ENCODE measurements at places on chromosomes 13 and 19. TPM values are rescaled to one million over a fixed set of nuclear protein-coding genes. Genes with fewer than 3 reads are reported as not detected.

- no peak for DNase-seq
These were observed 34.5 kb upstream of the GAS6 start for GRCh38 chr13:113898391-113898790.

- DNase-seq, result no peak
These were observed 1.3 kb downstream of the RAB3D start for GRCh38 chr19:11338121-11338520.

GRCh38 chr19:56681702-56682101 lies 10.1 kb upstream of the ZNF835 start:
- no peak for DNase-seq

Gene WDR88
- 0.31 TPM for total RNA-seq

Gene HIF3A
- total RNA-seq, result not detected

- no peak for DNase-seq
These were observed 4.5 kb downstream of the MAMSTR start for GRCh38 chr19:48714759-48715675.

GRCh38 chr13:113766035-113766800 lies 7.2 kb downstream of the TMEM255B start:
- no peak for DNase-seq

Gene IGFL2
- not detected for total RNA-seq

DNA sequence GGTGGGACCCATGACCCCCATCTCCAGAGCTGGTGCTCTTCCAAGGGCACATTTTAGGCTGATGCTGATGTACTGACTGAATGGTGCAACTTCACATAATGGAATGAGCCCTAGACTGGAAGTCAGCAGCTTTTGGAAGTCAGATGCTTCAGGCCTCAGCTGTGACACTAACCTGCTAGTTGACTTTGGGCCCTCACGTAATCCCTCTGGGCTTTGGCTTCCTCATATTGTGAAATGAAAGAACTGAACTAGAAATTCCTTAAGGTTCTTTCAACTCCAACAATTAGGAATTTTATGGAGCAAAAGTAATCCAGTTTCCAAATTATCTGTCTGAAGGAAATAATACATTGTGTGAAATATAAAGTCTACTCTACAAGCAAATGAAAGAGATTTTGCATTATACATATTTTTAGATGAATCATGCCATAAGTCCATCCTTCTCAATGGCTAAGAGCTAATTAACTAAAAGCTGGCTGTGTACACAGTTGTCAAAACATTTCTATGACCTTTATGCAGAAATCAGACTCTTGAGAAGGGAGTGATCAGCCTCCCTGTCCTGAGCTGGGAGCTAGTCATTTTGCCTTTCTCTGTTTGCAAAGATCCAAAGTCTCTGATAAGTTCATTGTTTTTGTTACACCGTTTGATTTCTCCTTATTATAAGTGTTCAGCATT lies 204.2 kb downstream of the DCLK1 start:
- DNase-seq, result no peak

Gene NLRP8
- not detected for total RNA-seq

Gene MADCAM1
- total RNA-seq, result 0.54 TPM

DNA sequence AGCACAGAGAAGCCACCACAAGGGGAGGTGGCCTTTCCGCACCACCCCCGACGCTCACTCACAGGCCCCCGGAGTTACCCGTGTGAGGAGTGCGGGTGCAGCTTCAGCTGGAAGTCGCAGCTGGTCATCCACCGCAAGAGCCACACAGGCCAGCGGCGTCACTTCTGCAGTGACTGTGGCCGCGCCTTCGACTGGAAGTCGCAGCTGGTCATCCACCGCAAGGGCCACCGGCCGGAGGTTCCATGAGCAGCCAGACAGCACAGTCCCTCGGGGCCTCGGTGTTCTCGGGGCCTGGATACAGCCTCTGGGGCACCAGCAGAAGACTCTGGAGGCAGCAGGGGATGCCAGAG lies 4.3 kb downstream of the ZNF446 start:
- DNase-seq, result no peak

- DNase-seq, result no peak
These were observed 2.8 kb downstream of the SOHLH2 start for GRCh38 chr13:36211567-36211966.

GRCh38 chr13:20497006-20497775 lies 28.5 kb downstream of the CRYL1 start:
- no peak for DNase-seq

DNA sequence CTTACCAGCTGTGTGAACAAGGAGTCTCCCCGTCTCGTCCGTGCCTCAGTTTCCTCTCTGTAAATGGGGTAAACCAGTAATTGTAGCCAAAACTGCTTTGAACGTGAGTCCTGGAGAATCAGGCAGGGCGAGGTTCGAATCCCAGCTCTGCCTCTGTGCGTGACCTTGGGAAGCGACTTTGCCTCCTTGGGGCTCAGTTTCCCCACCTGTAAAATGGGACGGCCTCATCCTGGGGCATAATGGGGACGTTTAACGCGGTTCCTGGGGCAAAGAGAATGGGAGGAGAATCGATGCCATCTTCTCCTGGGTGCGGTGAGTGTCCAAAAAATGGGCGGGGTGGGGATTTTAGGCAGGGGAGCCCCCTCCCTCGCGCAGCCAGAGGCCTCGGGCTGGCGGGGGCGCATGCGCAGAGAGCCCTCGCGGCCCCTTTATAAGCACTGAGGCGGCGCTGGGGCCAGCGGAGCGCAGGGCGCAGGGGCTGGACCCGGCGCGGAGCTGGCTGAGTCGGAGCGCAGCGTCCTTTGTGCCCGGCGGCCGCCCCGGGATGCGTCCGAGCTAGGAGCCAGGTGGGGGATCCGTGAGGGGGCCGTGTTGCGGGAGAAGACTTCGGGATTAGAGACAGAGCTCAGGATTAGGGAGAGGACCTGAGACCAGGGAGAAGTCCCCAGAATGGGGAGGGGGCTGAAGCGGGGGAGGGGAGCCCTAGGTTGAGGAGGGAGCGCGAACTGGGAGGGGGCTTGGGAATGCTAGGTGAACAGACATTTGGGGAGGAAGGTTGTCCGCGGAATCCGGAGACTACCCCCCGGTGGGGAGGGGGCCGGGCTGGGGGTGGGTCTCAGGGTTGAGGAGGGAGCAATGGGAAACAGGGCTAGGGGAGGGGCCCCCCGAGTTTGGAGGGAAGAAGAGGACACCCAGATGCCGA lies at the start of gene NCAN:
TSS of gene NCAN (plus strand) at position 460 of the 922 bp plus-strand sequence. CDS start 4,996 bp downstream, outside the sequence.
- no peak for DNase-seq

DNA sequence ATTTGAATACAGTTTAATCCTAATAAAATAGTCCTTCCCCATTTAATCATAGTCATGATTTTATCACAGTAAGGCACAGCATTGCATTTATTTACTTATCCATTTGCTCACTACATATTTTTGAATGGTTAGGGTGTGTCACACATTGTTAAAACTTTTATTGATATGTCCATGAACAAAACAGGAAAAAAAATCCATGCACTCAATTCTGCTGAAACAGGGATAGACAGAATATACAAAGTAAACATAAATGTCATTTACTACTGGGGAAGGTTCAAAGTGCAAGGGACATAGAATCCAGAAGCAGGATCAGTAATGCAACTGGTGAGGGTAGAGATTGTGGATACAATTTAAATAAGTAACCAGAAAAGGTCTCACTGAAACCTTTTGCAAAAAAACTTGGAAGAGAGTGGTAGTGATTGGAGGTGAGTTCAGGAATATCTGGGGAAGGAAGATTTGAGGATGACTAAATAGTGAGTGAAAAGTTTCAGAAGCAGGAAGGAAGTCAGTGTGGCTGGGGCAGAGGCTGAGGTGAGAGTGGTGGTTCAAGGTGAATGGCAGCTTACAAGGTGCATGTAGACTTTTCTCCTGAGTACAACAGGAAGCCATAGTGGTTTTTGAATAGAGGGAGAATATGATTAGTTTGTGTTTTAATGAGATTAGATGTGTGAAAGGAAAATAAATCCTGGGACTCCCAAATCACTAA lies 387.2 kb upstream of the ATXN8OS start:
- DNase-seq, result no peak

Gene KLK6
- total RNA-seq, result not detected

Gene PSPN
- total RNA-seq, result 1.6 TPM

Gene PCDH17
- total RNA-seq, result 0.26 TPM

Gene RB1
- total RNA-seq, result 36.0 TPM

DNA sequence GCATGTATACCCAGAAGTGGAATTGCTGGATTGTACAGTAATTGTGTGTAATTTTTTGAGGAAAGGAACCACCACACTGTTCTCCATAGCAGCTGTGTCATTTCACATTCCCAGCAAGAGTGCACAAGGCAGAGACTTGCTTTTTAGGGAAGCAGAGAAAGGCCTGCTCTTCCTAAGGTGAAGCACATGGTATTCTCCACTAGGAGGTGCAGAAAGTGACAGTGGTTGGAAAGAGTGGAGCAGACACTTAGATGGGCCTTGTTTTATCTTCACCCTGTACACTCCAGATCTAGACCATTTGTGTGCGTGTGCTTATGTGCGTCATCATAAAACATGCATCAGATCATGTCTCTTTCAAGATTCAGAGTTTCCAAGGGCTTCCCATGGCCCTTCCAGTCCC lies 35.0 kb downstream of the FAM124A start:
- no peak for DNase-seq

GRCh38 chr19:53957448-53958167 lies 5.1 kb upstream of the CACNG8 start:
- DNase-seq, result no peak

- DNase-seq, result no peak
These were observed 88.7 kb downstream of the SLC10A2 start for GRCh38 chr13:102977471-102977870.

Gene PRPF31
- total RNA-seq, result 117 TPM

Gene TMEM86B
- 14.2 TPM for total RNA-seq

- no peak for DNase-seq
These were observed 8.3 kb upstream of the KCNN4 start for GRCh38 chr19:43789029-43789428.

- no peak for DNase-seq
These were observed 10.3 kb downstream of the TBCB start for GRCh38 chr19:36125557-36125956.

DNA sequence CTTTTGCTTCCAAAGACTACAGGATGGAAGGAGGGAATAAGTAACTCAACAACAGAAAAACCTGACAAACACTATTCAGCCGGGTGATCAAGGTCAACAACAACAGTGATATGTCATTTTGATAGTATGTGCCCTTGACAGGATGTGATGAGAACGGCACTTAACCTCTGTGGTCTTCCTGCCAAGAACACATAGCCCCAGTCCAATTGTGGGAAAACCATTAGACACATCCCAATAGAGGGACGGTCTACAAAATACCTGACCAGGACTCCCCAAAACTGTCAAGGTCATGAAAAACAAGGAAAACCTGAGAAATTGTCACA lies 43.1 kb upstream of the AMER2 start:
- DNase-seq, result no peak

GRCh38 chr19:44530777-44531176 lies 1.3 kb upstream of the CEACAM20 start:
- no peak for DNase-seq

Gene CLEC17A
- total RNA-seq, result not detected

DNA sequence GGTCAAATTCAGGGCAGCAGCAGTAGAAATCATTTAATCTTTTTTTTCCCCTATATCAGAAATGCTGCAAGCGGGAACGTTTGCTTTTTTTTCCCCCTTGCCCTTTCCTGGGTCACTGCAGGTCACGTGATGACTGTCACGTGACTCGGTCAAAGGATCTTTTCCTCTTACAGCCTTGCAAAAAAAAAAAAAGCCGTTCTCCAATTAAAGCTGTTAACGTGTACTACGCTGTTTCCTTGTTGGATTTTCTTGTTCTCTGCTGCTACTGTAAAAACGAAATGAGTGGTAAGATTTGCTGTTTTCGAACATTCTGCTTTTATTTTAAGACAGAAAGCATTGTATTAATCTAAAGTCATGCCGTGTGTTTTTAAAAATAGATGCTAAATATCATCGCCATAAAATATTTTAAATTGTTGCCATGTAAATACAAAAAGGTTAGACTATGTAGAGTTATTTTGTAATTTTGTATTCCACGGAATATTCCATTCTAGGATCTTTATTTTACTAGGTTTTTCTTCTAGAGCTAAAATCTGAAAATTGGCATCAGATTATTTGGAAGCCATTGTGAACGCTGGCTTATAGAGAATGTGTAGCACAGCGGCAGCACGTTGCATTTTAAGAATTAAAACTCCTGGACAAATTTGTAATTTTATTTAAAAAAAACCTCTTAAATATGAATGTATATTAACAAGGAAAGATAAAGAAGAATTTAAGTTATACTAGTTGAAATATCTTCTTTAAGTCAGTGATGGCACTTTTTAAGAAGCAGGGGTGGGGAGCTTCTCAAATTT lies 109.8 kb upstream of the MLNR start:
- no peak for DNase-seq

GRCh38 chr19:47158879-47159503 lies 28.4 kb downstream of the SAE1 start:
- no peak for DNase-seq
